ENCODE measurements at places on chromosomes 6 and 20.
A peak's percentile ranks its signal among the peaks of the same experiment; 100 is the strongest.

- no peak for DNase-seq
Observed at GRCh38 chr20:57272883-57273535, 6.6 kb upstream of the BMP7 start.

- DNase-seq: peak; percentile 54
Observed at GRCh38 chr6:2976571-2977085, 5.3 kb upstream of the SERPINB6 start.

DNA sequence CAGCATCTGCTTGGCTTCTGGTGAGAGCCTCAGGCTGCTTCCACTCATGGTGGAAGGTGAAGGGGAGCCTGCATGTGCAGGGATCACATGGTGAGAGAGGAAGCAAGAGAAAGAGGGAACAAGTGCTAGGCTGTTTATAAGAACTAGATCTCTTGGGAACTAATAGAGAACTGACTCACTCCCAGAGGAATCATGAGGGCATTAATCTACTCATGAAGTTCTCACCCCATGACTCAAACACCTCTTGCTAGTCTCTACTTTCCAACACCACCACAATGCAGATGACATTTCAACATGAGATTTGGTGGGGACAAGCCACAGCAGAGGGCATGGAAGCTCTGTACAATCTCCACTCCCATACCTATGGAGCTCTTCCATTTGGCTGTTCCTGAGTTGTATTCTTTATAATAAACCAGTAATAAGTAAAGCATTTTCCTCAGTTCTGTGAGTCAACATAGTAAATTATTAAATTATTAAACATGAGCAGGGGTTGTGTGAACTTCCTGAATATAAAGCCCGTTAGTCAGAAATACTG, 524.1 kb upstream of the NRSN1 start:
- DNase-seq: no peak

GRCh38 chr6:159931112-159931511, 37.8 kb upstream of the IGF2R start:
- no peak for DNase-seq

- no peak for DNase-seq
Observed at GRCh38 chr6:151263967-151264366, 24.2 kb downstream of the AKAP12 start.

DNA sequence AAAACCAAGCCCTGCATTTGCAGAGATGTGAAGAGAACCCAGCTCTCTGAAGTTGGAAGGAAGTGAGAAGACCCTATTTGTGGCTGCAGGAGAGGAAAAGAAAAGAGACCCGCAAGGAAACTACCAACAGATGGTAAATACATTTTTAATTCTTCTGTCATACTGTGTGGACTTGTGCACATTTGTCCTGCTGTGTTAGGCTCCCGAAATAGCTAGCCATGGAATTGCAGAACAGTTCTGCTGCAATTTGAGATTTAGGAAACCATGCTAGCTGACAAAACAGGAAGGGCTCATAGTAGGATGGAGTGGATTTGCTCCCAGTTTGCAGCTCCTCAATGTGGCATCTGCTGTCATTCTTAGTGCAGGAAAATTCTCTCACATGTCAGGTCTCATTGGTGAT, 12.1 kb upstream of the ATXN1 start:
- no peak for DNase-seq

DNA sequence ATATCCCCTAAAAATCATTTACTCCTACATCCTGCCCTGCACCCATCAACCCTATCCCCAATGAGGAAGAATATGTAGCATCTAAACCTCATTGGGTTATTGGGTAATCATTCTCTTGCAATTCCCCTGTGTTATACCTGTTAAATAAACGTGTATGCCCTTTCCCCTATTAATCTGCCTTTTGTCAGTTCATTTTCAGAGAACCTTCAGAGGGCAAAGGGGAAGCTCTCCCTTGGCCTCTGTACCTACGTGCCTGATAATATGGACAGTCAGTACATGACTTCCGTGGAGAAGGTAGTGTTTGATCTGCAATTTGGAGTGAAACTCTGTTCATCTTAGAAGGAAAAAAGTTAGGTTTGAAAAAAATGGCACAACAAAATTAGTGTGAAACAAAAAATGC, 173.5 kb upstream of the RUNX2 start:
- no peak for DNase-seq

DNA sequence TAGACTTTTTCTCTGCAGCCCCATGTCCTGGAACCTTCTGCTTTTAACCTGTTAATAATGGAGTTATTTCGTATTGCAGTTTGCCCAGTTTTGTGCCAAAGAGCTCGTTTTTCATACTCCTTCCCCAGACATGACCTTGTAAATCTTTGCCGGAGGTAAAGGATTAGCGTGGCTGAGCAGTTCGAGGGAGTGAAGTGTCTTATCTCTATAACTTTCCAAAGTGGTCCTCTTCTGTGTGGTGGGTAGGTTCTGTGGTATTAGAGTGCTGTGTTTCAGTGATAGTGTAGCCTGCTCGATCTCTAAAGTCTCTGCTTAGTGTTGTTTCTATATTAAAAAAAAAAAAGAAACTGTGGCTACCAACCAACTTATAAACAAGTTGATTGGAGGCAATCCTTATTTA, 67.5 kb downstream of the FARS2 start:
- DNase-seq: no peak

DNA sequence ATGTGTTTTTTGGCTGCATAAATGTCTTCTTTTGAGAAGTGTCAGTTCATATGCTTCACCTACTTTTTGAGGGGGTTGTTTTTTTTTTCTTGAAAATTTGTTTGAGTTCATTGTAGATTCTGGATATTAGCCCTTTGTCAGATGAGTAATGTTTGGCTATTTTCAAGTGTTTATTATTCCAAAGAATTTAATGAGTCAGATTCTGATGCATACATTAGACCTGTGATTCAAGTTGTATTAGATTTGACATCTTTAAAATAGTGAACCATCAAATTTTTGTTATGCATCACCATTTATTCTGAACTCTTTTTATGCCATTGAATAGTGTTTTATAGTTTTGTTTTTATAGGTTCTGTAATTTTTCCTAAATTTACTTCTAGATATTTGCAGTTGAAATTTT, 319.3 kb downstream of the PKHD1 start:
- DNase-seq: no peak

GRCh38 chr6:153442096-153442495, 311.0 kb upstream of the RGS17 start:
- DNase-seq: no peak
